ENCODE measurements at places on chromosomes 11 and 22.

DNA sequence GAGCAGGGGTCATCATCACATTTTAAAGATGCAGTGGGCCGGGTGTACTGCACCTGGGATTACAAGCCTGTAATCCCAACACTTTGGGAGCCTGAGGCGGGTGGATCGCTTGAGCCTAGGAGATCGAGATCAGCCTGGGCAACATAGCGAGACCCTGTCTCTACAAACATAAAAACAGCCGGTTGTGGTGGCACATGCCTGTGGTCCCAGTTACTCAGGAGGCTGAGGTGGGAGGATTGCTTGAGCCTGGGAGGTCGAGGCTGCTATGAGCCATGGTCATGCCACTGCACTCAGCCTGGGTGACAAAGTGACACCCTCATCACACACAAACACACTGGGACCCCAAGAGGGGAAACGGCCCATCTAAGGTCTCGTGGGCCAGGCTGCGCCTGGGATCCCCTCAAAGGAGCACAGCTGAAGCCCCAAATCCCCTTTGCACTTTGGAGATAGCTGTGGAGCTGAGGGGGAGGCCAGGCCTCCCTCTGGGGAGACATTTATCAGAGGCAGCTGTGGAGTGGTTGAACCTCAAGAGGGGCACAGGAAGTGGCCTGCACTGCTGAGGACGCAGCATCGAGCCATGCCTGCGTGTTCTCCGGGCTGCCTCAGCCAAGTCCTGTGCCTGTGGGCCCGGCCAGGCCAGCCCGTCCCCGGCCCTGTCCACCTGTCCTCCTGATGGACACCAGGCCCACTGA is 27.5 kb downstream of the OSBPL5 start:
- DNase-seq, result no peak

GRCh38 chr11:4455419-4455818 is 6.3 kb downstream of the OR52K2 start:
- no peak for DNase-seq

GRCh38 chr22:45185718-45186514 is 22.2 kb downstream of the NUP50 start:
- DNase-seq, result no peak

DNA sequence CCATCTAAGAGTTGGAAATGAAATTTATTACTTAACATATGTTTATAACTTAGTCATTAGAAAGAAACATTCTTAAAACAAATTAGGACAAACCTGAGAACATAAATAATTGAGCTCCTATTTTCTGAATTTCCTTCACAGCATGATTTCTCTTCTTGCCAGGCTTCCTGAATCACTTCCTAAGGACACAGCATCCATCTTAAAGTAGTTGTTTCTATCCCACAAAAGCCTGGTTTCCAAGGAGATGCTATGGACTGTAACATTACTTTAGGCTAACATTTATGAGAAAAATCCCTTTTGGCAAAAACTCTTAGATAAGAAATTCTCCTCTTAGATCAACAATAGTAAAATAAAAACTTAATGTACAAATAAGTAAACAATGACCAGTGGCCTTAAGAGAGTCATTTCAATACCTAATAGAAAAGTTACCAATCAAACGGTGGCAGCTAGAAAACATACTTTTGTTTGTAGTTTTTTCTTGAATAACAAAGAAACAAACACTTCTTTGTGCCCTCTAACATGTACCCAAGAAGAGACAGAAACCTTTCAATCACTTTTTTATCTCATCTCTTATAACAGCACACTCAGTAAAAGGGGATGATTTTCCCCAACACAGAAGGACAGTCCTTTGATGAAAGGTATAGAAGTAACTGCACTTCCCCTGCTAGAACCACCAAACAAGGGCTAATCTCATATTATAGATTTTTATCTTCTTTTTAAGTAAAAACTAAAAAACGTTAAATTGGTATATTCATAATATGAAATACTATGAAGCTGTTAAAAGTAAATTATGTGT is 74.5 kb downstream of the TTC28 start:
- DNase-seq, result no peak

DNA sequence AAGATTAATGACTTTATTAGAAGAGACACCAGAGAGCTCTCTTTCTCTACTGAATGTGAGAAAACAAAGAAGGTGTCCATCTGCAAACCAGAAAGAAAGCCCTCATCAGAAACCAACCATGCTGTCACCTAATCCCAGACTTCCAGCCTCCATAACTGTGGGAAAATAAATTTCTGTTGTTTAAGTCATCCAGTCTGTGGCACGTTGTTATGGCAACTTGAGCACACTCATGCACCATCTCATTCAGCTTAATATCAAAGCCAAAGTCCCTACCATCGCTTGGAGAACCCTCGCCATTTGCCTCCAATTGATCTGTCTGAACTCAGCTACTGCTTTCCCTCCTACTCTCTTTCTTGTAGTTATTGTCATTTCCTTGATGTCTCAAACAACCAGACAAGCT is 766.1 kb upstream of the ARHGAP42 start:
- DNase-seq, result no peak

DNA sequence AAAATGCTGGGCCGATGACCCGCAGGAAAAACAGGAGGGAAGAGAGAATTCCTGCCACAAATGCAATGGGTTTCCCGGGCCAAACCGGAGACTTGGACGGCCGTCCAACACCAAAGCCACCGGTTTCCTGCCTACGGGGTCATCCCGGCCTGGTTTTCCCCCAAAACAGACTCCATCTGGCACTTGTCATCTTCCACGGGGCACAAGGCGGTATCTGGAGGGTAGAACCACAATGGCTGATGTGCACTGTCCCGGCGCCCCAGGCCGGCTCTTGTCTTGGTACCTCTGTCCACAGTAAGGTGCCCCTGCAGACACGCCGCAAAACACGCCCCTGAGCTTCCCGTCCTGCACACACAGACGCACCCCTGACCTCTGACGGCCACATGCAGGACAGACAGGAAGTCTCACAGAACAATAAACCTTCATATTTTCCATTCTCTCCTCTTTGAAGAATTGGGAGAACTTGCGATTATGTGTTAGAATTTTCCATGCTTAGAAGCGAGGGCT is 20.1 kb downstream of the CELSR1 start:
- no peak for DNase-seq

- no peak for DNase-seq
Measured at GRCh38 chr11:38332046-38332445, 1734.0 kb upstream of the RAG2 start.

GRCh38 chr22:29635734-29636357 is 32.4 kb downstream of the NF2 start:
- peak; percentile 33 for DNase-seq
